Ovary (tissue), 10 donors: ENCODE measurements at places on chromosomes 7 and 10. TPM values are rescaled to one million over a fixed set of nuclear protein-coding genes. Genes with fewer than 3 reads are reported as not detected.

SLC18A2 gene
- polyA plus RNA-seq = 6.7 TPM

CTAGE8 gene
- not detected for polyA plus RNA-seq

SPOCK2 gene
- polyA plus RNA-seq = 27.1 TPM

STMP1 gene
- 15.6 TPM for polyA plus RNA-seq

SH2D4B gene
- polyA plus RNA-seq = not detected

RET gene
- polyA plus RNA-seq = 0.38 TPM

DGKB gene
- 0.77 TPM for polyA plus RNA-seq
